ENCODE measurements at places on chromosomes 4 and X.

DNA sequence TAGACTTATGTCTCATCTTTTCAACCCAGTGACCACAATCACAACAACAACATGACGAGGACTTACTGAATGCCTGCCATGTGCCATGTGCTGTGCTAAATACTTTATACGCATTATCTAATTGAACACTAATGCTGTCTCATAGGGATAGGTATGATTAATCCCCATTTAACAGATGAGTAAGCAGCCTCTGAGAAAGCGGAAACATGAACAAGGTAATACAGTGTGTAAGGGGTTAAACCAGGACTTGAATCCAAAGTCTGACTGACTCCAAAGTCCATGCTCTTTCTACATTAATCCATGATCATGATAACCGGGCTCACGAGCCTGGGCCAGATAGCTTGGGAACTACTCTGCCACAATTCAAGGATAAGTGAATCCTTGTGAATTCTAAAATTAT is 105.3 kb upstream of the MBNL3 start:
- DNase-seq = no peak

GRCh38 chrX:36916941-36917340 is 91.2 kb upstream of the FAM47C start:
- DNase-seq = no peak

- no peak for DNase-seq
Measured at GRCh38 chrX:102959471-102959870, 22.4 kb downstream of the RAB40AL start.

GRCh38 chr4:30904215-30904555 is 184.0 kb downstream of the PCDH7 start:
- no peak for DNase-seq

DNA sequence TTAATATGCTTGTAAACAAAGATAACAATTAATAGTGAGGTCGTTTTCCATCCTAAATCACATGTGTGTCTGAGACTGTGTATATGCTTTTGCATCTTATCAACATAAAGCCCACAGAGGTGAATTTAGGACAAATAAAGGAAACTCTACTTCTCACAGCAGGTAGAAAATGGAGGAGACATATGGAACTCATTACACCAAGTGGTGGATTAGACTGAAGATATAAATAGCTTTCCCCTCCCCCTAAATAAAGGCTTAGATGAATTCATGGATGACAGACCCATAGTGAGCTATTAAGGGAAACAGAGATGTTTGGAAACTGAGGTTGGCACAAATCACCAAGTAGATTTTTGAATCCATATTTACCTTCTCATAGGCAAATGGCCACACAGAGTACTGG is 79.7 kb downstream of the GRIA3 start:
- DNase-seq = no peak

- no peak for DNase-seq
Measured at GRCh38 chr4:133058701-133059100, 90.4 kb upstream of the PCDH10 start.

DNA sequence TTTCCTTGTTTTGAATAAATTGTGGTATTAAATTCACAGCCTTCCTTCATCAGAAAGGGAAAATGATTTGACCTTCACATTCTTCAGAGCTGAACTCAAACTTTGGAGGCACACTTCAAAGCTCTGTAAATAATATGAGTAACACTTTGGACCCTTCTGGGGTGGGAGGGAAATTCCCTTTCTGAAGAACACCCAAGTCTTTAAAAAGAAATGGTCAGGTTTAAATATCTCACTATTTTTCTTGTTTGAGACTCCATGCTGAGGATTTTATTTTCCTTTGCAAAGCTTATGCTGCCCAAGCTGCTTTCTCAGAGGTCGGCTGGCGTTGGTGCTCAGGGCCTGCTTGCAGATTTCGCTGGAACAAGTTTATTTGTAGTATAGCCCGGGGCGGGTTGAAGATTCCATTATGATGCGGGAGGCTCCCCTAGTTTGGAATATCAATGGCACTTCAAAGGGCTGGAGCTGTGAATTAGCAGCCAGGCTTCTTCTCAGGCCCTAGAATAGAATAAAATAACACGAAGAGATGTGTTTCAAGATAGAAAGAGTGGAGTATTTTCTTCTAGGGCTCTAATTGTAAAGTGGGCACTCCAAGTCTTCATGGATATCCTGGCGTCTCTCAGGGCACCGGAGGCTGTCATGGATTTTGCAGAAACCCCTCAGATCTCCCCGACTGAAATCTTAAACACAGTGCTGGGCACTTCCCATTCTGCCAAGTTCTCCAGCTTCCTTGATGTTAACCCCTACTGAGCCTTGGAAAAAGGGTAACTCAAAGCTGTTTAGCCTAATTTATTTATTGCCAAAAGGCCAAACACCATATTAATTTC is 315.6 kb downstream of the GPAT3 start:
- DNase-seq = no peak

DNA sequence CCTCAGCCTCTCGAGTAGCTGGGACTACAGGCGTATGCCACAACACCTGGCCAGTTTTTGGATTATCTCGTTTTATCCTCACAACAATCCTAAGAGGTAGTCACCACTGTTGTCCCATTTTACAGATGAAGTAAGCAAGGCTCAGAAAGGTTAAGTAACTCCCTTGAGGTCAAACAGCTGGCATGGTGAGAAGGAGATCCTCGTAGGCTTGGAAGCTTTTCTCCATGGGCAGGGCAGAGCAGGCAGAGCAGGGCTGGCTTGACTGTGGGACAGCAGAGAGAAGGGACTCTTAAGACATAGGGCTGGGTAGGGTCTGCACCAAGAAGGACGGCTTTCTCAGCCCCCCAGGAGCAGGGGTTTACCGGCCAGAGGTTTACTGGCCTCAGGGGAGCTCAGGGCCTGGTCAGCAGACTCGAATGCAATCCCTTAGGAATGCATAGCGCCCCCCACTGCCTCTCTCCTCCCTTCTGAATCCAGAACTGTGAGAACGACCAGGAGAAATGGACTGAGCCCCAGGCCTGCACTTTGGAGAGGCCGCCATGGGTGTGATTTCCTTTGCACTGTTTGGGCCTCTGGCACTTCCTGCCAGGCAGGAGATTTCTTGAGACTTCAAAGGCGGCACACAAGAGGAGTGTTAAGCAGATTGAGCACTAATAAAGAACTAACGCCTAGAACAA is 14.0 kb upstream of the CDKN2AIP start:
- no peak for DNase-seq

GRCh38 chr4:17562157-17562556 is 14.8 kb upstream of the LAP3 start:
- DNase-seq = no peak

DNA sequence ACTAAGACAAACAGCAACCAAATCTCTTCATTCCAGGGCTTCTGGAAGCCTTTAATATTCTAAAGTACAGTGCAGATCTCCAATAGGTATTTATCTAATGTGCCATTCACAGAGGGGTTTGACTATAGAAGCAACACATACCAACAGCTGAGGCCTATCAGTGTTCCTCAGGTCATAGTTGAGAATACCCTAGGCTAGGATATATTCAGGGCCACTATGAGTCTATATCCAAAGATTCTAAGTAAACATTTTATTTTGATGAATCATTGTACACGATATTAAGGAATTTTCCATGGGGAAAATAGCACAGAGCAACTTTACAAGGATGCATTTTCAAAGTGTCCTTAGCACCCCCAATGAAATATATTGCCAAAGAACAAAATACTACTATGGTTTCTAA is 9.7 kb downstream of the SMIM10 start:
- no peak for DNase-seq

GRCh38 chr4:81256059-81256970 is 41.3 kb upstream of the PRKG2 start:
- no peak for DNase-seq

- DNase-seq = no peak
Measured at GRCh38 chr4:141246683-141247429, 26.2 kb downstream of the ZNF330 start.

DNA sequence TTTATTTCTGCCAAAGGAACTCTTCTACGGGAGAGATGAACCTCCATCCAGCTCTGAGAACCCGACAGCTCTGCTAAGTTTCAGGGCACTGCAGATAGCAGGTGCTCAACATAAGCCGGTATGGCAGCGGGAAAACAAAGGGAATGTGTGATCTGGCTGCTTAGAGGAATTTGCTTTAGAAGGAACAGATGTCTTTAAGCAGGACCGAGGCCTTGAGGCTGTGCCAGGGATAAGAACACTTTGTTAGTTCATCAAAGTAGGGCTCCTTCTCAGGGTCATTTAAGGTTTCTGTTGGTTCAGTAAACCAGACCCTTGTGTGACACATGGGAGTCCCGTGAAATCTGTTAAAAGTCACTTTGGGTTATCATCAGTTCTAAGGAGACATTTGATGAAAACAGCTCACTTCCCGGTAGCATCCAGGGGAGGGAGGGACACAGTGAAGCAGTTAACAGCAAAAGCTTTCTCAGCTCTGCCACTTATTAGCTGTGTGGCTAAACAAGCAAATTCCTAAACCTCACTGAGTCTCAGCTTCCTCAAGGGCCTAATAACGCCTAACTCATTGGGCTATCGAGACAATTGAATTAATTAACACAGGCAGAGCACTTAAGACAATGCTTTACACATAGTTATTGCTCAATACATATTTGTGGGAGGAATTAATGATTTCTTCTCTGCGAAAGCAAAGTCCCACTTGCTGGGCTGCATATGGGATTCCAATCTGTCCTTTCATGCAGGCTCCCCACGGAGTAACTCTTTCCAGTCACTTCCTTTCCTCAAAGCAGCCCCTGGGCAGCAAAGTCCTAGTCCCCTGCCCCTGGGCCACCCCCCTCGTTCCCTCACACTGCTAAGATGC is 2.9 kb upstream of the FTSJ1 start:
- DNase-seq = no peak

DNA sequence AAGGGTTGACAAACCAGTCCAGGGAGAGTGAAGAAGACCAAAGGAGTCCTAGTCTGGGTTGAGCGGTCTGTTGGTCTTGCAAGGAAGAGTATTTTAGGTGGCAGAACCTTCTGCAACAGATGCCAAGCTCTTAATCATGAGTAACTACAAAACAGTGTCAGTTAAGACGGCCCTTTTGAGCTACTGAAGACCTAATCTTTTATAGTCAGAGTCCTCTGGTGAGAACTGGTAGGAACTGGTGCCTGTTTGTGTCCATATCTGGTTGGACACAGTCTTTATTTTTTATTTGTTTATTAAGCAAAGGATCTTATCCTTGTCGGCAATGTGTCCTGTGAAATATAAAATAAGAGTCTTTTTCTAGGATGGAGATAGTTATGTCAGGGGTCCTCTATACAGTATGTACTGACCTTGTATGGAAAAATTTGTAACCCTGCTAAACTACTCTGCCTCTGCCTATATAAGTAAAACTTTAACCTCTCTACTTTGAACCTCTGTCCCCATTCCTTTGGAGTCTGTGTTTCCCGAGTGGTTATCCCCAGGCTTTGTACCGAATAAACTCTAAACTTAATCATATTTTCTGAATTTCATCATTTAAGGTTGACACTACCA is 47.1 kb downstream of the FAM13A start:
- no peak for DNase-seq

GRCh38 chr4:146638333-146638785 is 334 bp upstream of the POU4F2 start:
- no peak for DNase-seq

GRCh38 chrX:133609166-133609565 is 193.9 kb upstream of the GPC4 start:
- no peak for DNase-seq

- no peak for DNase-seq
Measured at GRCh38 chrX:130896026-130896425, 7.0 kb downstream of the ENOX2 start.

DNA sequence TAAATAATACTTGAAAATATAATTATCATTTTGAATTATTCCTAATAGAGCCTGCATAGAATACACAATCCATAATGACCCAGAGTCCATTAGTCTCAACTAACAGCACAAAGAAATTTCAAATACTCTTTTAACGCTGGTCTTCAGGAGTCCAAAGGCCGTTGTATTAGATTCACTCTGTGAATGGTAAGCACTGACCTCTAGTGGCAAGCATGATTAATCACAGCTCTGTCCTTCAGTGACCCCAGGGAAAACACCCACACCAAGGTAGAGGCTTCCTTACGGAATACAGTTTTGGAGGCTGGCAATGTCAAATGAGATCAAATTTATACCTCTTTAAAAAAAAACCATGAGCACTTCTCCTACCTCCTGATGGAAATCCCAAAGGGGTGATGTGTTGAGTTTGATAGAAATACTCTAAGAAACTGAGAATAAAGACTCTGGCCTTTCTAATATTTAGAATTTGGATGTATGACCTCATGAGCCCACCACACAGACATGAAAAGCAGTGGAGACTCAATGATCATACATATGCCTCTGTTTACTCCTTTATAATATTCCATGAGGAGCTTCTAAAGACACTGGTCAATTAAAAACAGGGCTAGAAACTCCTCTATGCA is 147.2 kb upstream of the DKK2 start:
- no peak for DNase-seq

DNA sequence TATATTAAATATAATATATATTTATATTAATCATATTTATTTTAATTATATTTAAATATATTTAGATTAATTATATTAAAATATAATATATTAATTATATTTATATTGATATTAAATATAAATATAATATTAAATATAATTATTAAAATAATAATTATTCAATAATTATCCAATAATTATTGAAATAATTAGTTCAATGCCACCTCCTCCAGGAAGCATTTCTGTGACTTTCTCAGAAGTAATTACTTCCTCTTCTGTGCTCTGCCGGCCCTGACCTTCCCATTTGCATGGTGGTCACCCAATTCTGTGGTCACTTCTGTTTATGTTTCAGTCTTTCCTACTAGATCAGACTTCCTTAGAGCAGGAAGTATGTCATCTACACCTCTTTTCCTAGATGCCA is 45.8 kb downstream of the EVC2 start:
- DNase-seq = no peak

- DNase-seq = no peak
Measured at GRCh38 chr4:85772470-85772869, 297.5 kb downstream of the ARHGAP24 start.

DNA sequence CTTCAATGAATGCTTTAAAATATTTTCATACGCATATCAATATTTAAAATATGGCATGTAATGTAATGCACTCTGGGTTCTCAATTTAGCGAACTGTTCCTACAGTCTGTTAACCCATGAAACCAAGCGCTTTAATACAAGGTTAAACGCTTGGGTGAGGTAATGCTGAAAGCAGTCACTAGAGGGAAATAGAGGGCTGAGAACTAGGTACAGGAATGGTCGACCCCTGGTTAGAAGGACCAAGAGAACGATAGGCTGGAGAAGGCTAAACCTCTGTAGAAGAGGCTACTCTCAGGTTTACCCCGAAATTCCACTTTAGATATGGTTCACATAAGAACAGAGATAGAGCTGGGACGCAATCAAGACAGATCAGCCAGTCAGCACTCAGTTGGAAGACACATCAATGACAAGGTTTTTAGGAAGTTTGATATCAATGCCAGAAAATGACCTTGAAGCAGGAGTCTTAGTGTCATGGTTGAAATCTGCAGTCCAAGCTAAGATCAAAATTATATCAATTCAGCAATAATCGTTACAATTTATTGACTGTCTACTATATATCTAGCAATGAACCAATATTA is 26.9 kb downstream of the ARSJ start:
- DNase-seq = no peak

Data from stimulated activated CD8-positive, alpha-beta memory T cell treated with anti-CD3 and anti-CD28 coated beads, Interleukin-4, amount 100 ng/mL, for 4 hours (primary cell).